ENCODE measurements at places on chromosomes 4 and X.

GRCh38 chrX:133461231-133461630 is 45.9 kb upstream of the GPC4 start:
- no peak for DNase-seq

GRCh38 chr4:148057984-148058859 is 326.3 kb downstream of the ARHGAP10 start:
- no peak for DNase-seq

DNA sequence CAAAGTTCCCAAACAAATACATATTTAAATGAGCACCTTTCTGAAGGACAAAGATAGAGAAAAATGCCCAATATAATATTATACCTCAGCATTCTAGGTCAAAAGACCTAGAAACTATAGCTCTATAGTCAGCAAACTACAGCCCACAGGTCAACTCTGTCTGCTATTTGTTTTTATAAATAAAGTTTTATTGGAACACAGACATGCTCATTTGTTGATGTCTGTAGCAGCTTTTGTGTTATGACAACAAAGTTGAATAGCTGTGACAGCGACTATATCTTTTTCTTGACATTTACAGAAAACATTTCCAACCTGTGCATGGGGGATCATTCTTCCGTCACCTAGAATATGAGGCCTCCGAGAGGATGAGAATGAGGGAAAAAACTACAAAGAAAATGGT is 48.7 kb upstream of the WDR19 start:
- DNase-seq, result no peak

- no peak for DNase-seq
Measured at GRCh38 chrX:31461266-31461665, 389.4 kb upstream of the FTHL17 start.

GRCh38 chr4:149426461-149426860 is 389.2 kb downstream of the IQCM start:
- DNase-seq, result no peak

GRCh38 chr4:95318044-95318443 is 230.7 kb downstream of the UNC5C start:
- no peak for DNase-seq

- no peak for DNase-seq
Measured at GRCh38 chrX:74924449-74925224, 615 bp downstream of the NEXMIF start.

- DNase-seq, result no peak
Measured at GRCh38 chrX:78838709-78839108, 91.2 kb downstream of the LPAR4 start.

DNA sequence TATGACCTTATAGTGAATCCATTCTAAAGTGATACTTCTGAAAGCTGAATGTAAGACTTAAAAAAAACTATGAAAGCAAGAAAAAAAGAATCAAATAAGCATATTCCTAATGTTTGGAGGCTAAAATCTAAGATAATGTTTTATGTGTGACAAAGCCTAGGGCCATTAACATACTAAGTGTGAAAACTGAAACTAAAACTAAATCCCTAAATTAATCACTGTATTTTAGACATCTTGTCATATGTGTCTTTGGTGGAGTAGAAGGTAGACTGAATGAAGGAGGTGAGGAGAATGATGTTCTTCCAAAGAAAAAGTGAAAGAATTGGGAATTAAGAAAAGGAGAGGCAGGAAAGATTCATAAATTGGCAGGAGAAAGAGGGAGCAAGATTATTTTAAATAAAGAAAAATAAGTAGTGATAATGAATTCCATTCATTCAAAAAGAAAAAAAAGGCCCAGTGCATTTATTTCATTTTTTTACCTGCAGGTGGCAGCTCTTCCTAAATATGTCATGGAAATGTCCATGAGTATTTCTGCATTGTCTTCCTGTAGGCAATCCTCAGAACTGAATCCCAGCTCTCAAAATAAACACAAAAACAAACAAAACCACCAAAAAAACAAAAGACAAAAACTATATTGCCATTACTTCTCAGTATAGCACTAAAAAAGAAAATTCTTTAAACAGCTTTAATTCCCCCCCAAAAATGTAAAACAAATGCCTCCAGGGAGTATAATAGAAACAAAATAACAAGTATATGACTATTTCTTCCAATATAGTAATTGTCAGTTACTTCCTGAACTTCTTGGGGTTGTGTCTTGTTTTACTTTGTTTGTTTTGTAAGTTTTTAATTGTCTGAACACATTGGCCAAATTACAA is 17.0 kb upstream of the AP1AR start:
- DNase-seq, result no peak

DNA sequence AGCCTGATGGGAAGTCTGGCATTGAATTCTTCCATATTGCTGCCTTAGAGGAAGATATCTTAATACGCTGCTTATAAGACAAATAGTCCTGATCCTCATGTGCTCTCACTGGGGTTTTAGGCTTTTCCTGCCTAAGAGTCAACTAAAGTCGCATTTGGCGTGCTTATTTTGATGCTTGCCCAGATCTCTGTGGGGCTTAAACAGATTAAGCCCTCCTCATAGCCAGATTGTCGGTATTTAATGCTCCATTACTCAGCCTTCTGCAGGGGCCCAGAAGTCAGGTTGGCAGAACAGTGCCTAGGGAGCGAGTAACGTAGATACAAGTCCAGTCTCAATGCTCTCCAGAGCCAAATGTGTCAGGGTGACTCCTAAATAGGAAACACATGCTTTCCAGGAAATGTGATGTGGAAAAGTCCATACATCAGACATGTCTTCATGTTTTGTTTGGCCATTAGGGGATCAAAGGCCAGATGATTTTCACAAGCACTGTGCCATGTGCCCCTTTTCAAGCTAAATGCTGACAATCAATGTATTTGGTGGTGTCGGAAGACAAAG is 262.8 kb downstream of the PRDM5 start:
- DNase-seq, result no peak

GRCh38 chrX:24465532-24465865 is 413 bp downstream of the PDK3 start:
- DNase-seq, result no peak

DNA sequence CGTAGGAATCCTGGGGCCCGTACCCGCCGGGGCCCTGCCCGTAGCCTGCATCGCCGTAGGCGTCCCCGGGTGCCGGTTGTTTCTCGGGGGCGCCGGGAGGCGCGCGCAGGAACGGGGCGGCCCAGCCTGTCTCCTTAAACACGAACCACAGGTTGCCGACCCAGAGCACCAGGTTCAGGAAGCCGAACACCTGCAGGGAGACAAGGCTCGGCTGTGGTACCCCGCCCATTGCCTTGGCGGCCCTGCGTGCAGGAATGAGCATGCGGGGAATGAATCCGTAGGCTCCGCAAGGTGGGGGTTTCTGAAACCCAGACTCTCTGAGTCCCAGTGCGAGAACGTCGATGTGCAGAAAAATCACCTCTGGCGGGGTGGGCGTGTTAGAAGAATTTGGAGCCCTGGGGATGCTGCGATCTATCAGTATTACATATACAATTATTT is 5.4 kb upstream of the PRICKLE3 start:
- no peak for DNase-seq

GRCh38 chrX:101931488-101932248 is at the start of gene ZMAT1:
Gene ZMAT1 (minus strand): TSS chrX:101932027. CDS start chrX:101932008, 19 bp downstream.
- DNase-seq, result peak; percentile 93

DNA sequence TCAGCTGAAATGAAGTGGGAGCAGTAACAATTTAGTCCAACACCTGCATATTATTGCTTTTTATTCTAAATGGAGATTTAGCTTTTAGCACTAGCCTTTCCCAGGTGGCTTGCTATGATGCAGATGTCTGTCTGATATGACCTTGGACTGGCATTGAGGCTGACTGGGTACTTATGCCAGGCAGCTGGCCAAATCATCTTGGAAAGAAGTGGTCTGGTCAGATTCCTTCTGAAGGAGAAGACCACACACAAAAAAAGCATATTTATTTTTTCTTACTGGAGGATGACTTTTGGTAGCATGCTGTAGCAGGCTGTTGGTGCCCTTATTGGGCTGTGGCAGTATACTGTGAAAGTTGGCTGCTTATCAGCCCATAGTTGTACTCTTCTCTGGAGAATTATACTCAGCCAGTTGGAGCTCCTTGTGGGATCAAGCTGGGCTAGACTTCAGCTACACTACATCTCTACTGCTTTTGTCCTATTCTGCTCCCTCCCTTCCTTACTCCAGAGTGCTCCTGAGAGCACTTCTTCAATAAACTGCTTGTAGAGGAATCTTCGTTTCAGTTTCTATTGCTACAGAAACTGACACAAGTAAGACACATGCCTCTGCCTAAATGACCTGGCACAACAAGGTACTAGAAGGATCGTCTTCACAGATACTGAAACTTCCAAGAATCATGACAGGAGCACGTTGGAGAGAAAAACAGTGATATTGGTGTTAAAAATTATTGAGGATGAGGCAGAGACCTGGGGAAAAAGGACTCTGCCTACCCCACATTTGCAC is 196.8 kb upstream of the RPS6KA3 start:
- no peak for DNase-seq

Measured in coronary artery (tissue), 2 donors.